CD8-positive, alpha-beta memory T cell (primary cell): ENCODE measurements at places on chromosomes 16 and 17.

DNA sequence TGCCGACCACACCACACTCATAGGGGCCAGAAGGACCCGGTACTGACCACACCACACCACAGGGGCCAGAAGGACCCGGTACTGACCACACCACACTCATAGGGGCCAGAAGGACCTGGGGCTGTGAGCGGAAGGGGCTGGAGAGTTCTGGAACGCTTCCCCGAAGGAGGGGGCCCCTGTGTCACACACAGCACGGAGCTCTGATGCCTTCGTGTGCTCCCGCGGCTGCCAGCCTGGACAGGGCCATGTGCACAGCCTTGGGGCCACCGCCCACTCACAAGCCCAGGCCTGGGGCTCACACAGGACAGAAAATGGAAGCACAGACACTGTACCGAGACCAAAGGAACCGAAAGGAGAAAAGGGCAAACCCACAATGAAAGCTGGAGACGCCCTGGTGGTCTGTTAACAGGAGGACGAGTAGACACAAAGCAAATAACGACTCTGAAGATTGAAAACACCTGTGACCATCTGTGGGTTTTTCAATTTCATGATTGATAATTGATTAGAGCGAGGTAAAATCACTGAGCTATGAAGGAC lies 106.5 kb upstream of the METRNL start:
- no peak for DNase-seq

- DNase-seq = no peak
Observed at GRCh38 chr17:55480631-55481315, 30.5 kb downstream of the SMIM36 start.

DNA sequence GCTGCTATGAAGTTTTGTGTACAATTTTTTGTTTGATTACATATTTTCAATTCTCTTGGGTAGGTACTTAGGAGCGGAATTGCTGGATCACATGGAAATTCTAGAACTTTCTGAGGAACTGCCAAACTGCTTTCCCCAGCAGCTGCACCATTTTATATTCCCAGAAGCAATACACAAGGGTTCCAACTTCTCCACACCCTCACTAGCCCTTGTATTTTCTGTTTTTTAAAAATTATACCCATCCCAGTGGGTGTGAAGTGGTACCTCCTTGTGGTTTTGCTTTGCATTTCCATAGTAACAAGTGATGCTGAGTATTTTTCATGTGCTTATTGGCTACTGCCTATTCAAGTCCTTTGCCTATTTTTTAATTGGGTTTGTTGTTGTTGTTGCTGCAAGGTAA lies 20.9 kb downstream of the NACA2 start:
- no peak for DNase-seq

GRCh38 chr16:21704733-21705132 lies 41.0 kb downstream of the OTOA start:
- no peak for DNase-seq

- no peak for DNase-seq
Observed at GRCh38 chr16:50740736-50741135, 1.1 kb upstream of the CYLD start.

DNA sequence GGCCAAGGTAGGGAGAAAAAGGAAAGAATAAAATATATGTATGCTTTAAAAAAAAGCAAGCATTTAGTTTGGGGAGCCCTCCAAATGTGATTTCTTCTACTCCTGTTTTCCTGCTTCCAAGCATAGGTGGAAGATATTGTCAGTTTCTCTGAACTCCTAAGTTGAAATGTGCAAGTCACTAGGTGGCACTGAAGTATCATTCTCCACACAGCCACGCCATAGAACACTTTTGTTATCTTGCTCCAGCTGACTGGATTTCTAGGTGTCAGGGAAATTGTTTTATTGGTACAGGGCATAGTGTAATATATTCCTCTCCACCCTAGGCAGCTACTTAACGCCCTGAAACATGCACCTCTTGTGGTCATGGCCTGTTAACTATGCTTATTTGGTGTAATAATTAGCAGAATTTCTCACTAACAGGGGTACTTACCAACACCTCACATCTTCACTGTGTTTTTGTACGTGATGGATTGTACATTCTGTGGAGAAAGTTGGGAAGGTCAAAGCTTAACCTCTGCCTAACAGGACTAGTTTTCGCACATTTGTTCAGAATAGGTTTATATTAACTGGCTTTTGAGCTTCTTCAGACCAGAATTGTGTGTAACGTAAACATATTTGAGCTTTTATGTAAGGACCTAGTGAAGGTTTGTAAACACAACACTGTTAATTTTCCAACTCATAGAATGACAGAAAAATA lies 69.3 kb downstream of the FTO start:
- DNase-seq = no peak

DNA sequence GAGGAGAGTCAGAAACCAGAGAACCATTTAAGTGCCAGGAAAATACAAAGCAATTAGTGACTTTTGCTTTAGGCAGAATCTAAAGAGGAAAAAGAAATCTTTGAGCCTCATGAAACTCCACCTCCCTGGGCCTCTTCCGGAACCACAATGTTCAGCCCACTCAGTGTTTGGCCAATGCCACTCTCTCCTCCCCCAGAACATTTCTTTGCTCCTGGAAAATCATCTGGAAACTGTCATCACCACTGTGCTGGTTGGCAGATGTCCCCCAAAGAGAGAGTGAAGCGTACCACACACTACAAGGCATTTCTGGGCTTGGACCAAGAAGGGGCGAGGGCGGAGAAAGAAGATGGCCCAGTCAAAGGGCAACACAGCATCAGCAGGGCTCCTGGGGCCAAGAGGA lies 7.1 kb upstream of the SOX9 start:
- DNase-seq = no peak

- DNase-seq = no peak
Observed at GRCh38 chr16:51402298-51402697, 251.2 kb upstream of the SALL1 start.

DNA sequence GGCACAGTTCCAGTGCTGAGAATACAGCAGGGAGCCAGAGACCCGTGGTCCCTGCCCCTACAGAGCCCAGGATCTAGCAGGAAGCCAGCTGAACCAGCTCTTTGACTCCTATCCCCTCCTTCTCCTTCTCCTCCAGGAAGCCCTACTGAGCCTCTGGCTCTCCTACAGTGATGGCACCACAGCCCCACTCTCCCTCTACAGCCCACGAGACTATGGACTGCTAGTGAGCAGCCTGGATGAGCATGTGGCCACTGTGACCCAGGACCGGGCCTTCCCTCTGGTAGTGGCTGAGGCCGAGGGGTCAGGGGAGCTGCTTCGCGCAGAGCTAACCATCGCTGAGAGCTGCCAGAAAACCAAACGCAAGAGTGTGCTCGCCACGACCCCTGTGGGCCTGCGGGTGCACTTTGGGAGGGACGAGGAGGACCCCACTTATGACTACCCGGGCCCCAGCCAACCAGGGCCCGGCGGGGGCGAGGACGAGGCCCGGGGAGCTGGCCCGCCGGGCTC lies 57.7 kb downstream of the TMEM132E start:
- no peak for DNase-seq
